ENCODE measurements at places on chromosomes 12 and 14.

DNA sequence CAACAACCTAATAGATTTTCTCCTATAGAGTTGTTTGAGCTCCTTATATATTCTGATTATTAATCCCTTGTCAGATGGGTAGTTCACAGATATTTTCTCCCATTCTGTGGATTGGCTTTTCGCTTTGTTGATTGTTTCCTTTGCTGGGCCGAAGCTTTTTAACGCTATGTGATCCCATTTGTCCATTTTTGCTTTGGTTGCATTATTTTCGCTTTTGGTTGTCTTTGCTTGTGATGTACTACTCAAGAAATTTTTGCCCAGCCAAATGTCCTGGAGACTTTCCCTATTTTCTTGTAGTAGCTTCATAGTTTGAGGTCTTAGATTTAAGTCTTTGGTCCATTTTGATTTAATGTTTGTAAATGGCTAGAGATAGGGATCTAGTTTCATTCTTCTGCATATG lies 258.4 kb upstream of the FAR2 start:
- no peak for DNase-seq

GRCh38 chr12:53191885-53192530 lies 11.3 kb upstream of the CSAD start:
- no peak for DNase-seq

DNA sequence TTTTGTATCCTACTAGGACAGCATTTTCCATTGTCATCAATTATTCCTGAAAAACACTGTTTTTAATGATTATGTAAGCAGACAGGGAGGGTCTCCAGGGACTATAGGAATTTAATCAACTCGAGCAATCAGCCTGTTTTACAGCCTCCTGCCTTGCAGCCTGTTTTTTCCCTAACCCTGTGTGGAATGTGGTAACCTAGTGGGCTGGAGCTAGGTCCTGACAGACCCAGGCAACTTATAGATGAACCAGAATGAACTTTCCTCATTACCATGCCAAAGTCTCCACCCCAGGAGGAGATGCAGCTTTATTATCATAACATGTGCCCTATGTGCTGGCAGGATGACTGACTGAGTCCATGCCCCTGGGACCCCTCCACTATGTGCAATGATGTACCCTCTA lies 375.1 kb downstream of the BMP4 start:
- no peak for DNase-seq

GRCh38 chr14:103504991-103505565 lies 17.6 kb downstream of the CKB start:
- DNase-seq, result no peak

GRCh38 chr12:15733136-15733535 lies 56.1 kb downstream of the EPS8 start:
- DNase-seq, result no peak

DNA sequence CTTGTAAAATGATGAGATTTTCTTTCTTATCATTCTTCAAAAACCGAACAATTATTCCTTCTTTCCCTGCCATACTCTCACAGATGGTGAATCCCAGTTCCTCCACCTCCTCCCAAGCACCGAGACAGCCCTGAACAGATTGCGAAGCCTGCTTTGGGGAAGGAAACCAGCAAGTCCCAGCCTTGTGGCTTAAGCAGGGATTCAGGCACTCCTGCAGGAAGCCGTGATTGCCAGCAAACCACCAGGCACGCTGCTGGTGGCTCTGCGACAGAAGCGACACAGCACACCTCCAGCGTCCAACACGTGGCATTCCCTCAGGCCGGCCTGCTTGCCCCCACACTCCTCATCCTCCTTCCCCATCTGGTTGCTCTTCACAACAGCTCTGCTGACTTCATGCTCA lies 237.7 kb downstream of the GXYLT1 start:
- DNase-seq, result no peak

All from lung (tissue), 17 donors.